A549 treated with ZK216348 at 1 μM for 4 hours (cell line): ENCODE measurements at places on chromosomes 4 and X. TPM values are rescaled to one million over a fixed set of nuclear protein-coding genes. Genes with fewer than 3 reads are reported as not detected.

HAND2 gene
- 0.12 to 0.62 TPM (median 0.31 TPM) in 5 replicates for total RNA-seq

EPHA5 gene
- total RNA-seq: 0.27 to 0.59 TPM (median 0.40 TPM) in 5 replicates

AFF1 gene
- total RNA-seq: 4.9 to 15.0 TPM (median 10.2 TPM) in 5 replicates

F9 gene
- total RNA-seq: not detected in 5 replicates

SSX2B gene
- not detected in 5 replicates for total RNA-seq

PTPN13 gene
- 3.4 to 5.2 TPM (median 4.2 TPM) in 5 replicates for total RNA-seq

UNC5C gene
- total RNA-seq: not detected in 5 replicates
